ENCODE measurements at places on chromosomes 1 and 21. TPM values are rescaled to one million over a fixed set of nuclear protein-coding genes. Genes with fewer than 3 reads are reported as not detected.

The RHBDL2 gene
- total RNA-seq = 2.5 TPM

The UBE2U gene
- not detected for total RNA-seq

The ITLN1 gene
- total RNA-seq = not detected

The KLF17 gene
- 0.33 TPM for total RNA-seq

The CCDC181 gene
- total RNA-seq = 0.07 TPM

The CRNN gene
- total RNA-seq = not detected

The NEK2 gene
- total RNA-seq = 49.7 TPM

The CYYR1 gene
- not detected for total RNA-seq

The LCE3E gene
- total RNA-seq = not detected

The GABRD gene
- total RNA-seq = 0.74 TPM

The RNU1-3 gene
- total RNA-seq = not detected

The ZSWIM5 gene
- total RNA-seq = 0.81 TPM

The SHISAL2A gene
- not detected for total RNA-seq

The MPL gene
- 0.31 TPM for total RNA-seq

The OR2L3 gene
- not detected for total RNA-seq

The TESK2 gene
- 0.36 TPM for total RNA-seq

The CYP4A11 gene
- total RNA-seq = not detected

The AGL gene
- 3.6 TPM for total RNA-seq

The AMPD2 gene
- total RNA-seq = 24.4 TPM

The HPCAL4 gene
- 0.28 TPM for total RNA-seq

The TNFAIP8L2 gene
- not detected for total RNA-seq

The TDRD5 gene
- 0.09 TPM for total RNA-seq

The ALG14 gene
- total RNA-seq = 14.3 TPM

The PTPRC gene
- not detected for total RNA-seq

The SLFNL1 gene
- not detected for total RNA-seq

The BEND5 gene
- total RNA-seq = not detected

The VWA5B1 gene
- total RNA-seq = not detected
